ENCODE measurements at places on chromosomes 1 and 21.

- DNase-seq: no peak
Measured at GRCh38 chr1:11845641-11846335, 1.8 kb downstream of the NPPA start.

DNA sequence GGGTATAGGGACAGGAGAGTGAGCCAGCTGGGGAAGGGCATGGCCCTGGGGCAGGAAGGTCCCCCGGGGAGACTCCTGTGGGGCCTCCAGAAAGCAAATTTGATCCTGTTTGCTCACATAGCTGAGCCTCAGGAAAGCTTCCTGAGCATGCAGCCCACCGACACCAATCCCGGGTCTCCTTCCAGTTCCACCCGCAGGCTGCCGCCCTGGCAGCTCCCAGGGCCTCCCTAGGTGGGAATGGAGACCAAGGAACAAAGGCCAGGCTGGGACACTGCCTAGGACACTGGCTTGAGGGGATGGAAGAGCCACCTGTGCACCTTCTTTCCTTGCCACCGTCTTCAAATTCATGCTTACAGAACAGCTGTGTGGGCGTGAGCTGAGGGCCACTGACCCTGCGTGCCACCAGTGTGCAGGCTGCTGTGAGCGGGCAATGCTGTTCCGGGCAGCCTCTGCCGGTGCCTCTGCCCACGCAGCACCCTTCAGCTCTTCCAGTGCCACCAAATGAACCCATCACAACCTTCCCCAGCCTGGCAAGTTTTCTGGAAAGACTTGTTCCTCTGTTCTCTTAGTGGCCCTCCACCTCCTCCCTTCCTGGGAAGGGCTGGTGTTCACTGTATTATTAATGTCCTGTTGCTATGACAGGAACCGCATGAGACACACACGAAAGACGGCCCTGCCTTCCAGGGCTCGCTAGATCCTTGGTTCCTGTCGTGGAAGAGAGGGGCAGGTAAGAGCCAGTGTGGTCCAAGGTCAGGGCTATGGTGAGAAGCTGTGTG is 53.6 kb downstream of the ACBD3 start:
- DNase-seq: no peak

- no peak for DNase-seq
Measured at GRCh38 chr1:192265516-192266173, 51.1 kb upstream of the RGS21 start.

- no peak for DNase-seq
Measured at GRCh38 chr1:197778366-197778945, 3.2 kb upstream of the DENND1B start.

- DNase-seq: peak; percentile 64
Measured at GRCh38 chr1:26744075-26744959, 43.4 kb upstream of the PIGV start.

DNA sequence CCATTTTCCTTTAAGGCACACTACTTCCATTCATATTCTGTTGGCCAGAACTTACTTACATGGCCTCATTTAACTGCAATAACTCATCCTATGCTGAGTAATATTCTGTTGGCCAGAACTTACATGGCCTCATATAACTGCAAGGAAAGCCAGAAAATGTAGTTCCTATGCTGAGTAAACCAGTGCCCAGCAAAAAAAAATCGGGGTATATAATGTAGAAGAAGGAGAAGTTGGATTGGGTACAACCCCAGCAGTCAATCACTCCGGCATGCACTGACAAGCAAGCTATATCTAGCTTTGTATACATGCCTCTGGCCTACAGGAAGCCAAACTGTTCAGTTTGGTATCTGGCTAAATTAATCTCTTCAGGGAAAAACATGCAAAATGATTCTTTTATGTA is 39.4 kb upstream of the PPIH start:
- DNase-seq: no peak

DNA sequence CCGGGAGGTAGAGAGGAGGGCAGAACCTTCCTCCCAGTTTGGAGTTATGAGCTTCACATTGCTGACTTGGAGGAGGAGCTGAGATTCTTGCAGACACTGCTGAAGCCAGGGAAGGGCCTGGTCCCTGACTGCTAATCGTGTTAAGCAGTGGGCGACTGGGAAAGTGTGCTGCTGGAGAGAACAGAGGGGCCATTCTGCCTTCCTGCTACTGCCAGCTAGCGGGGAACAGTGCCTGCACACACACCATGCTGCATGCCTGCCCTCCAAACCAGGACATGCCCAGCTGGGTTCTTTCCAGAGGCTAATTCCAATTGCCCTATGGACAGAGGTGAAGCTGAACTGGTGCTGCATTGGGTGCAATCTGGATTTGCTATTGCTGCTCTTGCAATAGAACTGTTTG is 281.4 kb downstream of the AJAP1 start:
- no peak for DNase-seq

DNA sequence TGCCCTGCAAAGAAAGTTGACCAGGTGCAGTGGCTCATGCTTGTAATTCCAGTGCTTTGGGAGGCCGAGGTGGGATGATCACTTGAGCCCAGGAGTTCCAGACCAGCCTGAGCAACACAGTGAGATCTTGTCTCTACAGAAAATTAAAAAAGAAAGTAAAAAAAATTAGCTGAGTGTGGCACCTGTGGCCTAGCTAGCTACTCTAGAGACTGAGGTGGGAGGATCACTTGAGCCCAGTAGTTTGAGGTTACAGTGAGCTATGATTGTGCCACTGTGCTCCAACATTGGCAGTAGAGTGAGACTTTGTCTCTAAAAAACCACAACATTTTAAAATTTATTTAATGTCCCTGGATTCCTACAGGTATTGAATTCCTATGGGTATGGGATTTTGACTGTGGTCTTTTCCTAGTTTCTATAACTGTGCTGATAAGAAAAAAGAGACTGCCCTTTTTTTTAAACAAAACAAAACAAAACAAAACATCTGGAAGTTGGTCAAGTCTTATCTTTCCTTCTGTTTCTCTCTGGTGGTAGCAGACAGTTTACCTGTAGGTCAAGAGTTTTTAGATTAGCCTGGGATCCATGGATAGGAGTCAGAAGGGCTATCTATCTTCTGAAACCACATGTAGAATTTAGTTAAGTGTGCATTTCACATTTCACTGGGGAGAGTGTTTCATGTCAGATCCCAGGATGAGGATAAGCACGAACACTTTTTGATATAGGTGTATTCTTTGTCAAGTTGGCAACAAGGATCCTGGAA is 18.8 kb downstream of the UCK2 start:
- no peak for DNase-seq

DNA sequence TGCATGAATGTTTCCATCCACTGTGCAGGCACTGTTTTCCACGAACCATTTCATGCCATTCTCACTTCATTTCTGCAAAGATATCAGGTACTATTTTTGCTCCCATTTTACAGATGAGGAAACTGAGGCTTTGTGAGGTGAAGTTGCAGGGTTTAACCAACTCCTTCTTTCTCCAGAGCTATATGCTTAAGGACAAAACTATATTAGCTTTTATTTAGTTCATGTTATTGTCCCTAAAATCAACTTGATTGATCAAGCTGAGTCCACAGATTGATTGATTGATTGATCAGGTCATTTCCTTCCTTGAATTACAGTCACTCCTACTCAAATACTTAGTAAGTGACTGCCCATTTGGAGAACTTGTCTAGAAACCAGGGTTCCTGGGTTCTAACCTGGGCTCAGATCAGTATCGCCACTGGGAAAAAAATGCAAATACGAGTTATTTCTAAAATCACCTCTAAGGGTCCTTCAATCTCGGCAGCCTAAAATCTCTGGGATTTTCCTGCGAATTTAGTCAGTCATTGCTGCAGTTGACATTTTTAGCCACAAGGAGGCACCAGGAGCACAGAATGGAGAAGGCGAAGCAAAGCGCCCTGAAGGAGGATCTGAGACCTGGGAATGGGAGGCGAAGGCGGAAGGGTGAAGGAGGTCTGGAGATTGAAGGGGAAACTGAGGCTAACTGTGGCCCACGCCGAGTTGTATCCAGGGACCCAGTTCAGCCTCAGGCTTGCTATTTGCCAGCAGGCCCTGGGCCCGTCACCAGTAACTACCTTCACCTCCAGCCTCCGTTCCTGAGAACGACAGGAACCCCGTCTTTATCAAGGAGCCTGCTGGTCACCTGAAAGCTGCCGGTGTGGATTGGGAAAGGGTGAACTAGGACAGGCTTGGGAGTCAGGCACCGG is 14.3 kb upstream of the MUL1 start:
- DNase-seq: peak; percentile 25

DNA sequence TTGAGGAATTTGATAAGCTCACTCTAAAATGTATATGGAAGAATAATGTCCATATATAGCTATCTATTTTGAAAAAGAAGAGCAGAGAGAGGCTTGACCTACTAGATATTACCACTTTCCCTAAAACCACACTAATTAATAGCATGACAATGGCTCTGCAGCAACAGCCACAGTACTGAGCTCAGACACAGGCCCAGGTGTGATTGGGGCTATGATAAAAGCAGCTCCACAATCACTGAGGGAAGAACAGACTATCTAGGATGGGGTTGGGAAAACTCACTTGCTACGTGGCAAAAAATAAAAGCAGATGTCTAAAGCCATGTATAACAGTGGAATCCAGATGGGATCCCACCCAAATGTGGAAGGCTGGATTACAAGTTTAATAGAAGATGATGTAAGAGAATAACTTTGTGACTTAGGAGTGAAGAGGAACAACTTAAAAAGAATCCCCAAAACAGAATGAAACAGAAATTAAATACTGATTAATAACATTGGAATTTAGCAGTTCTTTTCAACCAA is 80.8 kb upstream of the RAB4A start:
- DNase-seq: no peak

GRCh38 chr1:171222936-171223335 is 25.4 kb upstream of the FMO1 start:
- no peak for DNase-seq

DNA sequence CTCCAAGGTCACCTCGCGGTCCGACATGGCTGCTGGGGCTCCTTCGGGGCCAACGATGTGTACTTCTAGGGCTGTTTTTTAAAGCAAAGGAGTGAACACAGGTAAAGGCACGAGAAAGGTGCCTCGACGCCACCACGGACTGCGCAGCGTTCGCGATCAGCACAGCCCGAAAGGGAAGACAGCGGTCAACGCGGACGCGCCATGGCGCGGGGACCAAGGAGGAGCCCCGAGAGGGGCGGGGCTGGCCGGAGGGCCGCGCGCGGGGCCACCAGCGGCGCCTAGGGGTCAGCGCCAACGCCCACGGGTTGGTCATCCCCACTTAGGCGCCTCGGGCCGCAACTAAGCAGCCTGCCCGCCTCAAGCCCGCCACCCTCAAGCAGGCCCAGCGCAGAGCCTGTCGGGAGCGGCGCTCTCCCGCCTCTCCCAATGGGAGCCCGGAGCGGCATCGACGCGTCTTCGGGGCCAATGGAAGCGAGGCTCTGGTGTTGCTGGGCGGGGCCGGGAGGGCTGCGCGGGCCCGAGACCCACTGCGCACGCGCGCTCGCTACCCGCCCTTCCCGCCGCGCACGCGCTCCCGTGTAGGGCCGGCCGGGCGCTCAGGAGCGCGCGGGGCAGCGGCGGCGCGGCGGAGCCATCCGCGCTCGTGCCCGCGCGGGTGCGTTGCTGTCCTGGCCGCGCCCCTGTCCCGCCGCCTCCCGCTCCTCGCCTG is at the start of gene DIP2A:
Gene DIP2A, plus strand, starts transcription at position 577 of the 709 bp plus-strand sequence. CDS start 241 bp downstream, outside the sequence.
- peak; percentile 97 for DNase-seq

DNA sequence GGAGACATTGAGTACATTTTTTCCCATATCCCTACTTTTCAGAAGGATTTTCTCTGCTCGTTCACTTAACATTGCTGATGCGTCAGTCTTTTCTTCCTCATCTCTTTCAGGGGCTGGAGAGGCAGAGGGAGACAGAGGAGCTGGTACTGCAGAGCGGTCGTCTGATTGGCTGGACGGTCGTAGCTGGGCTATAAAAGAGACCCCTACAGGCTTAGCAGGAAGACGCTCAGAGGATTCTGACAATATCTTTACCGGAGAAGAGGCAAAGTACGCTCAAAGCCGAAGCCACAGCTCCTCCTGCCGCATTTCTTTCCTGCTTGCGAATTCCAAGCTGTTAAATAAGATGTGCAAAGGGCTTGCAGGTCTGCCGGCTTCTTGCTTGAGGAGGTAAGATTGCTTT is at the start of gene RGS4:
Gene RGS4, plus strand, starts transcription at position 220 of the 400 bp plus-strand sequence. Its CDS starts 124 bp downstream, at position 344.
- DNase-seq: no peak

- DNase-seq: no peak
Measured at GRCh38 chr1:159828581-159829272, 2.1 kb downstream of the SLAMF8 start.

DNA sequence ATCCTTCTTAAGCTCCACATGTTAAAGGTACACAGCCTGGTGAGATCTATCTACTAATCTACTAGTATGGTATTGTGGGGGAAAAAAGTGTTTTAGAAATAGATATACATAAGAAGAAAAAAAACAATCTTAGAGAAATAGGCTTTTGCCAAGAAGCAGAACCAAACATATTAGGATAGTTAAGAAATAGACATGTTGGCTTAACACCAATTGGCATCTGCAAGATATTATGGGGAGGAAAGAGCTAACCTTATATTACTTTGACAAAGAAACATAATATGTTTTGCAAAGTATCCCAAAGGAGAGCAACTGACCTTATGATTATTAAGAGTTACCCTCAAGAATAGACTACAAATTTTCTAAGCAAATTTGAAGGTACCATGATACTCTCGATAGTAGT is 202.9 kb downstream of the BRINP3 start:
- DNase-seq: no peak

DNA sequence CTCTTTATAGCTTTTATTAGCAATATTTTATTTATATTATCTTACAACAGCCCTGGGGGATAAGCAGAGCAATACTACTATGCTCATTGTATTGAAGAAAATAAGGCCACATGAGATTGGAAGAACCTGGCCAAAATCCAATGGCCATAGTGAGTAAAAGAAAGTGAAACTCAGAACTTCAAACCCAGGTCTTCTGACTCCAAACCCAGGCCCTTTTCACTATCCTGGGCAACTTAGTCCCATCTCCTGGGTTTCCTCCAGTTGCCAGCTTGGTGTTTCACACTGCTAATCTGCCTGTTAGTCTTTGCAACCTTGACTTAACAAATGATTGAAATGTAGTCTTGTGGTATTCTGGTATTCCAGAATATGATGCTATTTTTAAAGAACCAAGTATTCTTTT is 22.4 kb upstream of the EXO1 start:
- DNase-seq: no peak

GRCh38 chr1:7942214-7942921 is 1.7 kb upstream of the TNFRSF9 start:
- DNase-seq: peak; percentile 35

DNA sequence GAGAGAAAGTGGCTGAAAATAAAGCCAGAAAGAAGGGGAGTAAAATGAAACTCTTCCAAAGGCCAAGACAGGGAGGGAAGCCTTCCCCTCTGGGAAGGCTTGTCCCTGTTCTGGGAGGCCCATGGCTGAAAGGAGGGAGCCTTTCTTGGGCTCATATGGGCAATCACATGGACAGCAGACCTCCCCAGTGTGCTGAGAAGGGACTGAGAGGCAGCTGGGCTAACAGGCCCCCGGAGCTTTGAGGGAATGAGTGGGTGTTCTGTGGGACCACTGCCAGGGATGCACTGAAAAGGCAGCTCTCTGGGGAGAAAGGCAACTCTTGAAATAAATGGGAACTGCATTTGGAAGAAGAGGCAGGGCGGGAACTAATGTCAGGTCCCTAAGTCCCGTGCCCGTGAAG is 39.1 kb downstream of the KANK4 start:
- DNase-seq: no peak

GRCh38 chr1:31787786-31788137 is 23.6 kb upstream of the ADGRB2 start:
- DNase-seq: no peak

All from T-helper 17 cell (primary cell).